NCI-H446 (cell line): ENCODE measurements at places on chromosomes 3 and 15.
A peak's percentile ranks its signal among the peaks of the same experiment; 100 is the strongest.

DNA sequence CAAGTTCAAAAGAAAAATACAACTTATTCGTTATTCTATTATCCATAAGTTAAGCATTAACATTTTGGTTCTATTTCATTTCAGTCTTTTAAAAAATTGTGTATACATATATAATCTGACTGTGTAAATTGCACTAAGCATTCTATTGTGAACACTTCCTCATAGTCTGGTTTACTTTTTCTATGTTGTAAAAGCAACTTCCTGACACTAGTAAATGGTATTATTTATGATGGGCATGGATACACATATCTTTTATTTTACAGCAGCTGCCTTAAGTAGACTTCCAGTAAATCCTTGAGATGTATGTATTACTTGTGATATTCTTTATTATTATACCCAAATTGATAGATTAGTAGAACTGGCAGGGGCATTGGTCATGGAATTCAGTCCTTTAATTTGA is 58.2 kb downstream of the FNDC3B start:
- no peak for DNase-seq

DNA sequence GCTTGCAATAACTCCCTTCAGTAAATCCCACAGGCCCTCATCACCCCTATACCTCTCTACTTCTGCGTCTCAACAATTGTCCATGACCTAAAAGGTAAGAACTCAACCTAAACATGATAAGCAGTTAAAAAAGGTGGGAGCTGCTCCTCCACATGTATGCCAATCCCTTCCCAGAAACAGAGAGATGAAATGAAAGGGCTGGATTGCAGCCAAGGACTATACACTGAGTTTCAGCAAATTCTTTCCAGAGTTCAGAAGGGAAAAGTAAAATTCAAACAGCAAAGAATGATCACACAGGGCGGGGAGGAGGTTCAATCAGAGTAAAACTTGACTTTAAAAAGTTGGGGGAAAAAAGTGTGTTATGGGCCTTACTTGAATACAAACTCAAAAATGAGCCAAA is 27.5 kb downstream of the PLOD2 start:
- DNase-seq: peak; percentile 47

DNA sequence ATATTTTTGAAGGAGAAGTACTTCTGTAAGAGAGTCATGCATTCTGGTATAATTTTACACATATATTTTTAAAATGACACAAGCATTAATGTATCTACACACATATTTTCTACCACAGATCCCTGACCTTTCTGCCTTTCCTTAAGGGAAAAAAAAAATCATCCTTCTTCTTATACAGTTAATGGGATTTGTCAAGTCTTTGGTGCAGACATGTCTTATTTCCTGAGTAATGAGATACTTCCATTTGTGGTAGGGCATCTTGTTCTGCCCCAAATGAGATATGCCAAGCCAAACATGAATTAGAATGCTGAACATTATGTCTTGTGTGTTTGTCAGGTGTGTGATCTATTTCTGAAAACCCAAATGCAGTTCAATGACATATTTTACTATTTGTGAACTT is 329.9 kb downstream of the RBMS3 start:
- DNase-seq: no peak

- no peak for DNase-seq
Measured at GRCh38 chr3:45253316-45253715, 27.2 kb upstream of the TMEM158 start.

GRCh38 chr3:170003881-170004356 is 33.9 kb upstream of the GPR160 start:
- DNase-seq: no peak

DNA sequence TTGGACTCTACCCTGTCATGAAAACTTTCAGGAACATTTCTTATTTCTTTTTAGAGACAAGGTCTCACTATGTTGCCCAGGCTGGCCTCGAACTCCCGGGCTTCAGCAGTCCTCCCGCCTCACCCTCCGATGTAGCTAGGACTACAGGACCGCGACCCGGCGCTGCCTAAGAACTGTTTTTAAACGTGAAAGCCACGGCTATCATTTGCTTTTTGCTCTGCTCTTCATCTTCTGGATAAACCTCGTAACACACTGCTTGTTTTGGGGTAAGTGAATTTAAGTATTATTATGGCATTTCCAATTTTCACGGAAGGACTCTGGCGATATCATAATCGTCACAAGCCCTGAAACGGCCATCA is 14.3 kb upstream of the CCNL1 start:
- DNase-seq: no peak

DNA sequence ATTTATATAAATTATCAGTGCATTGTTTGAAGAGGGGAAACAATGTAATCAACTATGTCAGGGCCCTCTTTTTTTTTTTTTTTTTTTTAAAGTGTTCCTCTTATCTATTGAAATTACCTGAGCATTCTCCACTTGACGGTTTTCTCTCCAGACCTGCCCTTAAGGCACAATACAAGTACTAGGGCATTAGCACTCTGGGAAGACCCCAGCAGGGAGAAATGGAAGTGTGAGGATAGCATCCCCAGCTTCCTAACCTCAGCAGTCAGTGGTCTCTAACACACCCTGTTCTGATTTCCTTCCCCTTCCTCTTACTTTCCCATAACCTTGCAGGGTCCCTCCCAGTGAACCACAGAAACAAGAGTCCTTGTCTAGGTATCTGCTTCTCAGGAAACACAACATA is 458.3 kb upstream of the ARL6 start:
- no peak for DNase-seq

- no peak for DNase-seq
Measured at GRCh38 chr3:158167737-158168557, 58.1 kb downstream of the RSRC1 start.
